ENCODE measurements at places on chromosomes 13 and 19.

GRCh38 chr13:30905932-30906383 lies at the start of gene MEDAG:
Gene MEDAG (plus strand): TSS chr13:30906271. CDS start chr13:30906516, 245 bp downstream.
- no peak for ATAC-seq

- ATAC-seq: no peak
Observed at GRCh38 chr19:31450696-31451095, 101.5 kb upstream of the TSHZ3 start.

- no peak for ATAC-seq
Observed at GRCh38 chr13:87130423-87130822, 540.7 kb upstream of the SLITRK5 start.

- no peak for ATAC-seq
Observed at GRCh38 chr13:99489028-99489427, 12.2 kb upstream of the TM9SF2 start.

DNA sequence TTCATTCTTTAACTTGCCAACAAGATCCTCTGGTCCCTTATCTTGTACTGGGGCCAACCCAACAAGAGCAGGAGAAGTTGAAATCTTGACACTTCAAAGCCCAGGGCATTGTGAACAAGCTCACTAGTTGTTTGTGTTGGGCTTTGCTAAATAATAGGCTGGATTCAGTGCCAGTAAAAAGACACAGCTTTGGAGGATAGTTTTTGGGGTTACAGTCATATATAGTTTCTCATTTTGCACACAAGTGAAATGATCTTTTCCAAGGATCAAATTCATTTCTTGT lies 30.3 kb upstream of the LRCH1 start:
- ATAC-seq: no peak

GRCh38 chr13:32247887-32248286 lies 67.3 kb downstream of the ZAR1L start:
- ATAC-seq: no peak

DNA sequence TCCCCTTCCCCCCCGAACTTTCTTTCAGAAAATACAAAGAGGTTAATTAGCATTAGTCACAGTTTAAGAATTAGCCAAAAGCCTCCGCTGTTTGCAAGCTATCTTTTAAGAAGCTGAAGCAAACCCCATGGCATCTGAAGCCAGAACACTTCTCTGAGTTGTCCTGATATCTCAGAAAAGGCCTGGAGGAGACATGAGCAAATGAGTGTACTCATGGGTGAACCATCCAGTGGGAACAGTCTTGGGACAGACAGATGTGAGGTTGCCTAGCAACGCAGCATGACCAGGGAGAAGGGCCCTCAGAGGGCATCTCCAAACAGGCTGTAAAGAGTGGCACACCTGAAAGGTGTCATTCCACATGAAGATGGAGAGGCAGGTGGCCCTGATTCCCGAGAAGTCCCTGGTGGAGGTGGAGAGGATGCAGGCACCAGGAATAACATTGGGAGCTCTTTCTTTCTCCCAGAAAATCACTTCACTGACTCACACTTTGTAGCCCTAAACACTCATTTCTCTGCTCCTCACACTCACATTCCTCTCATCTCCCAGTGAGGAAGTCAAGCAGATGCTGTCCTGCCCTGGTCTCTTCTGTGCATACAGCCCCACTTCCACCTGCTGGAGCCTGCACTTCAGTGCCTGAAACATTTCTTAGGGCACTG lies 87.0 kb upstream of the TSHZ3 start:
- no peak for ATAC-seq

All from SK-N-SH treated with all-trans-retinoic acid at 6 μM for 48 hours (cell line).